ENCODE measurements at places on chromosomes 12 and 14.

- DNase-seq = no peak
These were observed 1.1 kb downstream of the FBXO21 start for GRCh38 chr12:117188961-117189724.

DNA sequence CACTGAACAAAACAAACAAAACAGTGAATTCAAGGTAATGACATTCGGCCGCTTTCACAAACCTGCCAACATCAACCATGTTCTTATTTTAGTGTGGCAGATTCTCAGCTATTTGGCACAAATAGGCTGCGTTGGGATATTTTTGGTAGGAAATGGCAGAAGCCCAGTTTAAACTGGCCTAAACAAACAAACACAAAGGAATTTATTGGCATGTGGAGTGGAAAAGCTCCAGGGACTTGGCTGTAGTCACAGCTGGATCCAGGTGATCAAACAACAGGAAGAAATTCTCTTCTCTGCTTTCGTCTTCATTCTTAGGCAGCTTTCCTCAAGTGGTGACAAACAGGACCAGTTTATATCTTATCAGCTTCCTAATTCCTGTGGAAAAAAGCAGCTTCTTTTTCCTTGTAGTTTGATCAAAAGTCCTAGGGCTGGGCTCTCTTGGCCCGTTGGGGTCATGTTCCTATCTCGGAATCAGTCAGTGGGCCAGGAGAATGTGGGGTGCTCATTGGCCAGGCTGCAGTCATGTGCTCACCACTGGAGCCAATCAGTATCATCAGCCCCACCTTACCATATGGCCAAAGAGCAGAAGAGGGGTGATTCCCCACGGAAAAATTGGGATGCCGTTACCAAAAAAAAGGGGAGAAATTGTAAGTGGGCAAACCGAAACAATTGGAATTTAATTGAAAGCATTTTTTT lies 22.6 kb downstream of the C12orf75 start:
- DNase-seq = peak; percentile 21

GRCh38 chr14:69010648-69011047 lies 31.5 kb upstream of the ACTN1 start:
- DNase-seq = no peak

- peak; percentile 73 for DNase-seq
These were observed 3.3 kb upstream of the POP5 start for GRCh38 chr12:120584343-120585149.

DNA sequence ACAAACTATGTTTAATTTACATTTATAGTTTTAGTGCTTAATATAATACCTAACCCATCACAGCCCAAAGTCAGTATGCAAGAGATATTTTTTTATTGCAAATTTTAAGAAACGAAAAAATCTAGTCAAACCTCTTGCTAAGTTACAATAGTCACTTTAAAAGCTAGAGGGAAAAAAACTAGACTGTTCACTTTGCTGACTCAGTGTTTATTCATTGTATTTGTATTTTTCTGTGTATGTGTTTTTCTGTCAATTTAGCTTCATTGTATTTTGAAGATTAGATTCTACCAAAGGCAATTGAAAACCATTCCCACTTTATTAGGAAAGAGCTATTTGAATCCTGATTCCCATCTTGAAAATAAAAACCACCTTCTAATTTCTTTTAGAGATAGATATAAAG lies 891.5 kb downstream of the SLC16A7 start:
- no peak for DNase-seq

DNA sequence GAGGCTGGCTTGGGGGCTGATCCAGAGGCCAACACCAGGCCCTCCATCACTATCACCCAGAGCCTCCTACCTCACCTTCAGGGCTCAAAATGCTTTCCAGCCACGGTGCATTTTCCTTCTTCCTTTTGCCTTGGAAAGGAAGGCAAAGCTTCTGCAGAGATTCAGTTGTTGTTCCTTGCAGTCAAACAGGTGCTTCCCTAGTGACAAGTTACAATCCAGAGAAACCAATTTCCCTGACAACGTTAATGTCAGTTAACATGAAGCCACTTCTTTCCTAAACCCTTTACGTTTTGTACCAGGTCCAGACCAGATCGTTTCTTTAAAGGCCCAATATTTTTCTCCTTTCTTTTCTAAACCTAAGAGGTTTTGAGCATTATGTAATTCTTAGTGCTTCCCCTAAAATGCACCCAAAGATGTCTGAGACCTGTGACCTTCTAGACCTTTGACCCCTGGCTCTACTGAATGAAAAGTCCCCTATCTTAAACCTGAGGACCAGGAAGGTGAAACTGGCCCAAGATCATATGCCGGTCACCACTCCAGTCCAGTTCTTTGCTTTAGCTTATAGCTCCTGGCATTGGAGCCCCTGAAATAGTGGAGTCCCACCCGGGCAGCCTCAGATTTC lies 211.5 kb downstream of the SLC41A2 start:
- no peak for DNase-seq

DNA sequence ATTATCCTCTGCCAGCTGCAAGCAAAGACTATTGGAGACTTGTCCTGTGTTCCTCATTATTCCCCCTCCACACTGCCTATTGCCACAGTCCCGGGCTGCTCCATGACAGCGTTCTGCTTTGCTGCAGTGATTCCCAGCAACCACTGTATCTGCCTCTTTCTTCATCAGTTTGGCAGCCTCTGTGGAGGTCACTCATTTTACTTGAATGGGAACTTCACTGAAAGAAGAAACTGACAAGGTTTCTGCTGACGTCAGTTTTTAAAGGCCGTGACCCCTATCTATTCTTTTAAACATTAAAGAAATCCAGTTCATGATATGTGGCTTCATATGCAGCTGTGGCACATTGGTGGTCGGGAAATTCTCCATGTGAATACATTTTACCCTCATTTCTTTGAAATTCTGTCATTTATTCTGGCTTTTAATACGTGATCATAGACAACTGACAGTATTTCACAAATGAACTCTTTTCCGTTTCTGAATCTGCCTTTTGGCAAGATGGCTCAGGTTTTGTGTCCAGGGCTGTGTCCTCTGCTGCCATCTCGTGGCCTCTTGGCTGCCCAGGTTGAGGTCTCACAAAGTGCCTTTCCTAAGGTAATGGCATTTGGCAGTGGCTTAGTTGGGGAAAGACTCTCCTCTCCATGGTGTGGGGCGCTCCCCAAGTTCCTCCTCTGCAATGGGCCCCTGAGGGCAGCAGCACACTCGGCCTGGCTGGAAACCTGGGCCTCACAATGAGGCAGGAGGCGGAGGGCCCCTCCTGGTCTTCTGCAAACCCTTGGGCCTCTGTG lies 5.8 kb downstream of the TMEM253 start:
- peak; percentile 89 for DNase-seq

GRCh38 chr14:72291908-72292688 lies 359.9 kb downstream of the RGS6 start:
- no peak for DNase-seq

DNA sequence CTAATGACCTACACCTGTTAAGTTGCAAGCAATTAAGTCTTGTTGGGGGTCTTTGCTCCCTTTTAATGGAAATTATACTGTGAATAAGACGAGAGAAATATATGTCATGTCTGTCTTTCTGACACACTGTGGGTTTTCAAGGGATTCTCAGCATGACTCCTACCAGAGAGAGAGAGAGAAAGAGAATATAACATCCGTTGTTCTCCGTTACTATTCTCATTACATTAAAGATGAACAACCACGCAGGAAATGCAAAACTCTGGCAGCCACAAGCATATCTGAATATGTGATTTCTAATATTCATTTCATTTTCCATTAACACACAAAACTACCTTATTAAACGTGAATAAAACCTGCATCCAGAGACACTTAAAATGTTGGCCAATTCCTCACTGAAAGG lies 67.3 kb upstream of the EGLN3 start:
- no peak for DNase-seq

DNA sequence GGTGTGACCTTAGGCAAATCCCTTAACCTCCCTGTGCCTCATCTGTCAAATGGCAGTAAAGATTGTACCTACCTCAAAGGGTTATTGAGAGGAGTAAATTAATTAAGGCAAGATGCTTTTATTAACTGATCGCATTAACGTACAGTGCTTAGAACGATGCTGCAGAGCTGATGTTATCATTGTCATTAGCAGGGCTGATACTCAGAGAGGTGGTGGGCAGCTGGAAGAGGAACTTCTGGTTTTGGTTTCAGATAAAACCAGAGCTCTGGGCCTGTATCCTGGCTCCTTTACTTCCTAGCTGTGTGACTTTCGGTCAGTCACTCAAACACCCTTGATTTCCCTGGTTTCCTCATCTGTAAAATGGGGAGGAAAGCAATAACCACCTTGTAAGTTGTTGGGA lies 55.1 kb downstream of the CALM1 start:
- no peak for DNase-seq

GRCh38 chr12:58463051-58463450 lies 457.3 kb downstream of the LRIG3 start:
- DNase-seq = no peak

DNA sequence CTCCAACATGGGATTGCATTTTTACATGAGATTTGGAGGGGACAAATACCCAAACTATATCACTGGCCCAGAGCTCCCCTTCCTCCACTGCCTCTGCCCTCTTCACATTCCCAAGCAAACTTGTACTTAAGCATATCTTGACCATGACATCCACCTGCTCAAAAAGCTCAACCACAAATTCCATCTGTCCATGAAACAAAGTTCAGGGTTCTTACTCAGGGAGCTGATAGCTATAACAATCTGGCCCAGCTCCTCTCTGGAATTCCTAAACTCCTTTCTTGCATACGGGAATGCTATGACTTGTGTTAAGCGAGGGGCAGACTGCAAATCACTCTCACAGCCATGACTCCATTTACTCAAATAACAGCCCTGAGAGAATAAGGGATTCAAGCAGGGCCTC lies 152.1 kb downstream of the GALC start:
- DNase-seq = no peak

Data from psoas muscle (tissue), 8 donors.